Central memory CD4-positive, alpha-beta T cell (primary cell): ENCODE measurements at places on chromosomes 5 and 9.

- no peak for DNase-seq
Measured at GRCh38 chr9:70488793-70489105, 74.3 kb upstream of the KLF9 start.

- DNase-seq = no peak
Measured at GRCh38 chr5:134949316-134949715, 18.4 kb upstream of the CATSPER3 start.

DNA sequence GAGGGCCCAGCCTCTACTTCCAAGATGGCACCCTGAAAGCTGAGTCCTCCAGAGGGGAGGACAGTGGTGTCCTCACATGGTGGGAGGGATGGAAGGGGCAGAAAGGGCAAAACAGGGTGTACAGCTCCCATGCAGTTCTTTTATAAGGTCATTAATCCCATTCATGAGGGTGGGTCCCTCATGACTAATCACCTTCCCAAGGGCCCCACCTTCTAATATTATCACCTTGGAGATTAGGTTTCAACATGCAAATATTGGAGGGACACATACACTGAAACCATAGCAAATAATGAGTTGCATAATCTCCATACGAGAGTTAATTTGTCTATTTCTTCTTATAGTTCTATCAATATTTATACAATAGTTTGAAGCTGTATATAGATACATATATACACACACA, 5.8 kb upstream of the ZBTB43 start:
- DNase-seq = no peak

GRCh38 chr5:73624888-73625287, 1.1 kb upstream of the ARHGEF28 start:
- no peak for DNase-seq

GRCh38 chr9:33350310-33350709, 52.1 kb downstream of the AQP7 start:
- DNase-seq = no peak

DNA sequence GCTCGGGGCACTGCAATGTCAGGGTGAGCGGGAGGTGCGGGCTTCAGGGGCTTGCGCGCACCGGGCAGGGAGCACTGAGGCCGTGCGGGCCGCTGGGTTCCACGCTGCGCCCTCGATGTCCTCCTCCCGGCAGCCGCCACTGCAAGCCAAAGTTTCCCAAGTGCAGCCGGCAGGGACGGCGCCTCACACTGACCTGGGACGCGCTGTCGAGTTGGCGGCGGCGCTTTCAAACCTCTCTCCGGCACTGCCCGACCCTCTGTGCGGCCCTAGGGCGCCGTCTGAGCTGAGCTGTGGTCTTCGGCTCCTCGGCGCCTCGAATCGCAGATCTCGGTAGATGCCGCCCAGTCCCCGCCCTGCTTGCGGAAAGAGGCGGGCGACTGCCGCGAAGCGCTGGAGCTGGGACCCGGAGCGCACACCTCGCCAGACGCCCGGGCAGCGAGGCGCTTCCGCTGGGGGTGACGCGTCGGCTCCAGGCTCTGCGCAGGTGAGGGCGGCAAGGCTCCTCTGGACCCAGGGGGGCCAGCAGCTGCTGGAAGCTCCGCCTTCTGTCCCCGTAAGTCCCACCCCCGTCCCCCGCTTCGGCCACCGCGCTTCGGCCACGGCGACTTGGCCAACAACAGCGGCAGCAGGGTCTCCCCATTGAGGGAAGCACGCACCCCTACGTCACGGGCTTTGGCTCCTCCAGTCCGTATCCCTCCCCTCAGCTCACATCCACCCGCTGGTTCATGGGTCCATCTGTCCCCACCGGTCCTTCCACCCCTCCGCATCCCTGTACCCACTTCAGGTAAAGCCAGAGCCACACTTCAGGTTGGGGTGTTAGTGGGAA, at the start of gene ANKRD34B:
Gene ANKRD34B, minus strand, starts transcription at position 320 of the 826 bp plus-strand sequence. CDS start 10,261 bp downstream, outside the sequence.
- DNase-seq = no peak
